ENCODE measurements at places on chromosomes 5 and 9.

- DNase-seq, result no peak
Measured at GRCh38 chr5:170469414-170469813, 34.4 kb upstream of the KCNIP1 start.

GRCh38 chr5:133331941-133332340, 280.1 kb downstream of the HSPA4 start:
- no peak for DNase-seq

- DNase-seq, result no peak
Measured at GRCh38 chr5:127518319-127518621, 830 bp downstream of the PRRC1 start.

- no peak for DNase-seq
Measured at GRCh38 chr5:65913519-65913918, 12.9 kb upstream of the ERBIN start.

Measured in DMS153 (cell line).